Hair follicular keratinocyte (primary cell): ENCODE measurements at places on chromosomes 6 and 20. TPM values are rescaled to one million over a fixed set of nuclear protein-coding genes. Genes with fewer than 3 reads are reported as not detected.

The SF3B5 gene
- 220 and 306 TPM in 2 replicates for total RNA-seq

The SRSF12 gene
- total RNA-seq: 0.19 and 1.1 TPM in 2 replicates

The TRAPPC3L gene
- 0.70 TPM in 1 of 2 replicates, not detected in the other for total RNA-seq

The SLC16A10 gene
- not detected in 2 replicates for total RNA-seq
